ENCODE measurements at places on chromosomes 13 and 19.
A peak's percentile ranks its signal among the peaks of the same experiment; 100 is the strongest.

- DNase-seq: no peak
These were observed 304.1 kb downstream of the PCDH20 start for GRCh38 chr13:61111529-61111928.

- DNase-seq: no peak
These were observed 2.3 kb upstream of the ABCA7 start for GRCh38 chr19:1037621-1038064.

- peak; percentile 84 for DNase-seq
These were observed 26.5 kb upstream of the LSM14A start for GRCh38 chr19:34145741-34146202.

GRCh38 chr19:39251846-39252245 lies 3.2 kb upstream of the IFNL4 start:
- DNase-seq: peak; percentile 51

Data from OCI-M1 (cell line).